ENCODE measurements at places on chromosomes 16 and 17.

DNA sequence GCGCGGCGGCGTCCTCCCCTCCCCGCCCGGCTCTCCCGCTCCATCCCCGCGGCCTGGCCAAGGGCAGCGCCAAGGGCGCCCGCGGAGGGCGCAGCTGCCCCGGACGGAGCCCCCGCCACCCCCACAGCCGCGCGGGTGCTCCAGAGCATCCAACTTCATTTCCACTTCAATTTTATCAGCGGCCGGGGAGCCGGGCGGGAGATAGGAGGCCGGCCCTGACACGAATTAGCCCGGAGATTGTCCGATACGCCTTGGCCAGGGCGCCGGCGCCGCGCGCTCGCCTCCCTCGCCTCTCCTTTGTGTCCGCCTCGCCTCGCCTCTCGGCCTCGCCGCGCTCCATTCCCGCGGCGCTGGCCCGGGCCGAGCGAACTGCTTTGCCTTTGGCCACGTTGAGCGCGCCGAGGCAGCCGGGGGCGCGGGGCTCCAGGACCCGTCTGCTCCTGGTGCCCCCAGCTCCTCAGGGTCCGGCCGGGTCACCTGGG, 129.1 kb upstream of the LHX1 start:
- DNase-seq: peak; percentile 20

- DNase-seq: no peak
Observed at GRCh38 chr17:68861602-68862001, 93.6 kb downstream of the ABCA8 start.

- peak; percentile 59 for DNase-seq
Observed at GRCh38 chr17:17922070-17922614, 50.1 kb downstream of the TOM1L2 start.

GRCh38 chr16:35734728-35735402, 2275.5 kb downstream of the TP53TG3F start:
- no peak for DNase-seq

- DNase-seq: no peak
Observed at GRCh38 chr16:16183562-16183961, 39.7 kb downstream of the ABCC6 start.

DNA sequence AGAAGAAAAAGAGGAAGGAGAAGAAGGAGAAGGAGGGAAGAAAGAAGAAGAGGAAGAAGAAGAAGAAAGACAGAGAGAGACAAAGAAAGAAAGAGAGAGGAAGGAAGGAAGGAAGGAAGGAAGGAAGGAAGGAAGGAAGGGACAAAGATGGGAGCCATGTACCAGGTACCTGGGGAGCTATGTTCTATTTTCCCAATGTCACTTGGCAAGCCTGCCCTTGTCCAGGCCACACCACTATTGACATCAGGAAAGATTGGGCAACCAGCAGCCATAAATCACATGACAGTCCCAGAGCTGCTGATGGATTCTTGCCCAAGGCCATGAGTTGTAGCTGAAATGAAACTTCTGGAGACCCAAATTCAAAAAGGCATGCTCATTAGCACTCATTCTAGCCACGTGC, 2.7 kb upstream of the CES1 start:
- no peak for DNase-seq

DNA sequence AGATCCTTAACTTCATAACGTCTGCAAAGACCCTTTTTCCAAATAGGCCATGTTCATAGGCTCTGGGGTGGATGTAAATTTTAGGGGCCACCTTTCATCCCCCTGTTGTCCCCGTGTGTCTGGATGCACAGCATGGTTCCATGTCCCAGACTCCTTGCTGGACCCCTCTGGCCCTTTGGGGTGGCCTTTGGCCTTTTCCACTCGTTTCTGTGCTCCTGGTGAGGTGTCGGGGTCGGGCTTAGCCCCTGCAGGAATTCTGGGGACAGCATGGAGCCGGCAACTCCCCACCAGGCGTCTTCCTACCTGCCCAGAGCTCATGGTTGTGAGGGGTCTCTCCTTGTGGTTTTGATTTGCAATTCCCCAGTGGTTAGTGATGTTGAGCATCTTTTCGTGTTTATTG, 183.5 kb downstream of the SEC14L1 start:
- no peak for DNase-seq

GRCh38 chr17:56392321-56392720, 201.2 kb upstream of the NOG start:
- DNase-seq: no peak

GRCh38 chr16:11084484-11084875, 140.1 kb downstream of the CLEC16A start:
- peak; percentile 75 for DNase-seq

DNA sequence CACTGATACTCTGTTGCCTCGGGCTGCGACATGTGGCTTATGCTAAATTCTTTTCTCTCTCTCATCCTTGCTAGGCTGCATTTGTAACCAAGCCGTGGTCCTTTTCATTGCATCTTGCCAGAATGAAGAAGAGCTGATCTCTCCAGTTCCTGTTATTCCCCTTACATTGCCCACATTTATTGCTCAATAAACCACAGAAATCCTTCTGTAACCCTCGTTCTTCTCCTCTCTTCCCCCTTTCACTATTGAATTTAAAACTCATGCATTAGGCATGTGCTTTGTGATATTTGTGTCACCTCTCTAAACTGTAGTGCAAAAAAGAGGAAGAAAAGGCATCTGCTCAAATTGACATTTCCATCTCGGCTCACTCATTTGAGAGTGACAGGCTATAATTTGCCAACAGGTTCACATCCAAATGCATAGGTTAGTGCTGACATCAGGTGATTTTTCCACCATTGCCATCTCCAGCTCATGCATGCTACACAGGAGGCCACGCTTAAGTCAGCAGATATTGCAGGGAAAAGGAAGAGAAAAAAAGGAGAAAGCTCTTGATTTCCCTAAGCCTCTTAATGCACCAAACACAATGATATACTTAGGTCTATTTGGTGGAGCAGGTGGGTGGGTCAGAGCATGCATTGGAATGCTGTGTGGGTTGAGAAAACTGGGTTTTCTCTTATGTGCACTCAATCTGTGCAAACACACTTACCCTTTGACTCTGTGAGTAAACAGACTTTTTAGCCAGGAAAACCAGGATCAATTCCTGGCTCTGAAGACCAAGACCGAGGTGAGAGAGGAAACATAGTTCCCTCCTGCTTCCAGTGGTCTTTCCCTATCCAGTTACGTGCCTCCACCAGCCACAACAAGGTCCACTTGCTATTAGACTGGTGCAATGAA, 642.7 kb downstream of the HS3ST4 start:
- DNase-seq: no peak

DNA sequence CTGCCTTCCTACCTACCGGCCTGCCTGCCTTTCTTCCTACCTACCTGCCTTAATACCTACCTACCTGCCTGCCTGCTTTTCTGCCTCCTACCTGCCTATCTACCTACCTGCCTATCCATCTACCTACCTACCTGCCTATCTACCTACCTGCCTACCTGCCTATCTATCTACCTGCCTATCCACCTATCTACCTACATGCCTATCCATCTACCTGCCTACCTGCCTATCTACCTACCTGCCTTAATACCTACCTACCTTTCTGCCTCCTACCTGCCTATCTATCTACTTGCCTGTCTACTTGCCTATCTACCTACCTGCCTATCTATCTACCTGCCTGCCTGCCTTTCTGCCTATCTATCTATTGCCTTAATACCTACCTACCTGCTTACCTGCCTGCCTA, 383.8 kb upstream of the PSMD7 start:
- DNase-seq: no peak

- no peak for DNase-seq
Observed at GRCh38 chr16:2806286-2806685, 8.0 kb downstream of the PRSS41 start.

GRCh38 chr17:77472468-77473310, 331.9 kb downstream of the SEC14L1 start:
- DNase-seq: peak; percentile 32

DNA sequence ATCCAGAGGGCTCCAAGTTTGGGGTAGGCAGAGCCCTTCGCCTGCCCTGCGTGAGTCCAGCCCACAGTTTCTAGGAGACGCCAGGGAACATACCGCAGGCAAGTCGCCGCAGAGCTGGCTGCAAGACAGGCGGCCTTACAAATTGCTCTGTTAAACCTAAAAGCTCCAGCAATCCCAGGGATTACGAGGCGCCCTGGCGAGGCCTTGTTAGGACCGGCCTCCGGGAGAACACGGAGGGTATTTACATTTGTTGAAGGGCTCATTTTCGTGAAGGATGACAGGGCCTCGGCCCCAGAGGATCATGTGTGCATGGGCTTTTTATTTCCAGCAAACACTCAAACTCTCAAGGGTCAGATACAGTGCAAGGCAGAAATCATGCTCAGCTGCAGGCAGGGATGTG, 77.6 kb upstream of the FOXF1 start:
- DNase-seq: no peak

GRCh38 chr17:66451188-66452149, 149.1 kb downstream of the PRKCA start:
- DNase-seq: no peak

DNA sequence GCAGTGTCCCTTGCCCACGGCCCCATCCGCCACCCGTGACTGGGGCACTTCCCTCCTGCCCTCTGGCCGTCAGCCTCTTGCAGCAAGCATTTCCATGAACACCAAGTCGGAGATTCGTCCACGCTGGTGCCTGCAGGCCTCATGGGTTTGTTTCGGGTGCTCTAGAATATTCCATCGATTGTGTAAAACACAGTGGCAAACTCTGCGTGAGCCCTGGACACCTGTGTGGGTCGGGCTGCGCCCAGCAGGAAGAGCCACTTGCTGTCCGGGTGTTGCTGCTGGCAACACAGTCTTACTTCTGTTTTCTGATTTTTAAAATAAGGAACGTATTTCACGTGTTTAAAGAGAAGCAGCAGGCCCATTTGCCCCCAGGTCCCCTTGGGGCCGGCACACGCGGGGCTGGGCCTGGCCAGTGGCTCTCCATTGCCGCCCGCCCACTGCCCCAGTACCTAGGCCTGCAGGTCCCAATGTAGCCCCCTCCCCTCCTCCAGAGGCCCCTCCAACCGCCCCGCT, 10.0 kb downstream of the CYBC1 start:
- no peak for DNase-seq

- DNase-seq: no peak
Observed at GRCh38 chr16:9308356-9308801, 216.9 kb downstream of the HAPSTR1 start.

DNA sequence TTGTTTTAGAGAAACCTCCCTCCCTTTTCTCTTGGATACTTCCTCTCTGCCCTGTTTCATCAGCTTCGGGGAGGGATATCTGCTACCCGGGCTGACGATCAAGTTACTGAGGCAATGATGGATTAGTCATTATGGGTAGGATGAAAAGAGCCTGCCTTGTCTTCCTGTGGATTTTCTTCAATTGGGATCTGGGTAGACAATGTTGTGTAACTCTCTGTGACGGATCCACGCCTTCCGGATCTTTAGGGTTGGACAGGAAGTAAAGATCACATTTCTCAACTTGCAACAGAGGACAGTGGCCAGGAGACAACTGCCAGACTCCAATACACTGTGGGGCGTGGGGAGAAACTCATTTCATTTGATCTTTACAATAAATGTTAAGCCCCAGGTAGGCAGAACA, 11.3 kb upstream of the CHST6 start:
- peak; percentile 94 for DNase-seq

DNA sequence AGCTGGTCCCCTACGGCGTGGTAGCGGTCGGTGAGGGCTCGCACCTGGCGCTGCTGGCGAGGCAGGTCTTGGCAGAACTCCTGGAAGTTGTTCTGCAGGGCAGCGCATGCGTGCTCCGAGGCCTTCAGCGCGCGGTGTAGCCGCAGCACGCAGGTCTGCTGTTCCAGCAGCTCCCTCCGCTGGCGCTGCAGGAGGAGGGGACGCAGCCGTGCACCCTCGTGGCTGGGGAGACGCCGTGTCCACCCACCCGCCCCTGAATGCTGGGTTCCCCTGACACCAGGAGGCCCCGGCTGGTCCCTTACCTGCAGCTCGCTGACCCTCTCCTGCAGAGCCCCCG, 12.2 kb downstream of the EVPL start:
- DNase-seq: no peak

DNA sequence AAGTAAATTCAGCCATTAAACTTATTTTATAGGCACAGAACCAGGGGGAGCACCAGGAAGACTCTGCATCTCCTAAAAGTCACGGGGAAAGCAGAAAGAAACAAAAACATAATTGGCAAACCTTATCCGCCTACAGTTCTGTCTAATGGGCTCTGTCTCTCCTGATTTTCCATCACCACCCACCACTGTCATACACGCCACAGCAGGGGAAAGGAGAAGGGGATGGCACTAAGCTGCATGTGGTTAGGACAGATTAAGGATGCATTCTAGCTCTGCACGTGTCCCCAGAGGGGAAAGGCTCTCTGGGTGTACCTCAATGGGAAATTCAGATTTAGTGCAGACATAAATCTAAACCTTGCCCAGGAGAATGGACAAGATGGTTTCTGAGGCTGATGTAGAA, 359.8 kb downstream of the TMEM114 start:
- no peak for DNase-seq

GRCh38 chr16:50932348-50932935, 190.6 kb downstream of the CYLD start:
- DNase-seq: no peak

Data from cardiac muscle cell (in vitro differentiated cells and primary cell).